Activated T-helper 17 cell treated with anti-CD3 and anti-CD28 coated beads, Interleukin-2, amount 50 U/mL, for 72 hours (primary cell): ENCODE measurements at places on chromosomes 5 and 9. TPM values are rescaled to one million over a fixed set of nuclear protein-coding genes. Genes with fewer than 3 reads are reported as not detected.
A peak's percentile ranks its signal among the peaks of the same experiment; 100 is the strongest.

The IFNB1 gene
- total RNA-seq: not detected

The ZFP37 gene
- total RNA-seq: 3.2 TPM

GRCh38 chr5:42828671-42829070 lies 17.0 kb upstream of the SELENOP start:
- no peak for ATAC-seq

The TSSK1B gene
- not detected for total RNA-seq

The MEF2C gene
- total RNA-seq: 0.77 TPM

The PIP5K1B gene
- total RNA-seq: 0.17 TPM

DNA sequence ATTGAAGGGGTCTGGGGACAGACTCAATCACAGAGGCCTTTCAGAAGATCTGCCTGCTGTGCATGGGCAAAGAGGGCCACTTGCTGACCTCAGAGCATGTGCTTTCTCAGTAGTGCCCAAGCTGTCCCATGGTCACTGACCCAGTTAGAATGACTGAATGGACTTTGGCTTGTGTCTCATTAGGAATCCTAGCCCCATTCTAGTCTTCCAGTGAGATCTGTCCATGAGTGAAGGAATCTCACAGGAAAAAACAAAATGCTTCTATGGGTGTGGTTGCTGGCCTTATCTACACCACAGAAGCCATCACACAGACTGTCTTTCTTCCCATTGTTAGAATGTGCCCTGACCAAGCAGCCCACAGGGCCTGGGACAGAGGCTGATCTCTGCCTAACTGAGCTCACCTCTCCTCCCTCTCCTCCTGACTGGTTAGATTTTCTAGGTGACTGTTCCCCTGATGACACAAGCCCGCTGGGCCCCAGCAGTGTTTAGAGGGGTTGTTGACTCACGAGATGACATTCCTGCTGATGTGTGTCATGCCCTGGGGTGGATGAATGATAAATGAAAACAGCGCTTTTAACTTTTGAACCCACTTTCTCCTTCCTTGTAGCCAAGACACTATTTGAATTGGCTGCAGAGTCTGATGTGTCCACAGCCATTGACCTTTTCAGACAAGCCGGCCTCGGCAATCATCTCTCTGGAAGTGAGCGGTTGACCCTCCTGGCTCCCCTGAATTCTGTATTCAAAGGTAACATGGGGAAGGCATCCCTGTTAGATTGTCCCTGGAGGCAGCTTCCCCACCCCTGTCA lies 24.8 kb downstream of the TGFBI start:
- ATAC-seq: peak; percentile 68
